ENCODE measurements at places on chromosomes 12 and 14. TPM values are rescaled to one million over a fixed set of nuclear protein-coding genes. Genes with fewer than 3 reads are reported as not detected.

DNA sequence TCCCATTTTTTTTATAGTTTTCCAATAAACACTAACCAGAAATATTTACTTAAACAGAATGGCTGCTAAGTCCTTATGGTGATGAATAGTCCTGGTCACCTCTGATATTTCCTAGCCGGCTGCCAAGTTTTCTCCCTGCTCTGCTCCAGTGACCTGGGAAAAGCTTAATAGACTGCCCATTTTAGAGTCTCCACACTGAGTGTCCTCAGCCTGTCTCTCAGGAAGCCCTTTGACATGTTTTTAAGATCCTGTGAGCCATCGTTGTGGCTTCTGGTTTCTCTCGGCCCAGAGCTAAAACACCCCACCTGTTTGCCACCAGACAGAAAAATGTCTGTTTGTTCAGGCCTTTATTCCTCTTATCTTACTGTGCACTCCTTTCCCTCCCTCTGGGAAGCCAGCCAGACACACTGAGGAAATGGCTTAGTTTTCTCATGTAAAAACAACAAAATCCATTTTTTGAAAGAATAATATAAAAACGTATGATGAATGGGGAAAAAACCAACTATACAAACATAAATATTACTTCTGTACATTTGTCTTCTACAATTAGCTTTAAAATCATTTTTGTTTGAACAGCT is 25.4 kb upstream of the ALDH2 start:
- no peak for DNase-seq

GRCh38 chr12:96046543-96047228 is 11.3 kb upstream of the LTA4H start:
- no peak for DNase-seq

BDKRB2 gene
- total RNA-seq: not detected

GRCh38 chr14:76121089-76121748 is 30.5 kb upstream of the GPATCH2L start:
- no peak for DNase-seq

CLEC4C gene
- 1.0 TPM for total RNA-seq

POU6F1 gene
- total RNA-seq: 18.9 TPM

EIF2B1 gene
- 137 TPM for total RNA-seq

Data from spleen (tissue), 13 donors.